ENCODE measurements at places on chromosomes 1 and 21.

GRCh38 chr1:205225901-205226765 lies 1.6 kb upstream of the TMCC2 start:
- DNase-seq: no peak

DNA sequence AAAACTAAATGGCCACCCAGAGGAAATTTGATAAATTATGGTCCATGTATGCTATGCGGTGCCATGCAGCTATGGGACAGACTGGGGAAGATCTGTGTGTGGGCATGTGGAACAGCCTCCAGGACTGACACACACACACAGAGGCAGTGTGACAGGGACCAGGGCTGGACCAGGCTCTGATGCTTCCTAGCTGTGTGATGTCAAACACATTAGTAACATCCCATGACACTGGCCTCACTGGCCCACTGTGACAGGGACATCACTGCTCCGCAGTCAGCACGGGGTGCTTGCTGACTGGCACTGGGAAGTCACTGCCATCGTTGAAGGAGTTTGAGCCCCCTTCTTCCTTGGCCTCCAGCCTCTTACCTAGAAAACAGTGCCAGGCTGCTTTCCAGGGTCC lies 13.9 kb downstream of the RAP1GAP start:
- DNase-seq: no peak

DNA sequence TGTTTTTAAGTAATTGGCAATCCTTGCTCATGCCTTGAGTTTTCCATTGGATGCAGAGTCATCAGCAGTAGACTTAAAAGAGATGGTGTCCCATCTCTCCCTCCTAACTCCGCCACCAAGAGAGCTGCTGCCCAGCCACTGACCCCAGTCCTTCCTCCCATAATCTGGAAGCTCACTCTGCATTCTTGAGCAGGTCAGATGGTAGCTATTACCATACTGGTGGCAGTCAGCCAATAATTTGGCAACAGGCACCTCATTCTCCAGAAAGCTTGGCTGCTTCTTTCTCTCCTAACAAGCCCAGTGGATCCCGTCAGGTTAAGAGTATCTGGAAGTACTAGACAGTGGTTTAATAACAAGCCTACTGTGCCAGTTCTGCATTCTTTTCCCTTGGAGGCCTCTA lies 272.1 kb downstream of the ZNF648 start:
- no peak for DNase-seq

GRCh38 chr21:31744182-31744800 lies 12.4 kb upstream of the SCAF4 start:
- DNase-seq: no peak

- no peak for DNase-seq
Measured at GRCh38 chr1:6106321-6106731, 60.6 kb downstream of the KCNAB2 start.

- DNase-seq: no peak
Measured at GRCh38 chr1:55679971-55680370, 464.8 kb upstream of the USP24 start.

GRCh38 chr1:36754366-36754765 lies 271.7 kb upstream of the CSF3R start:
- DNase-seq: no peak

DNA sequence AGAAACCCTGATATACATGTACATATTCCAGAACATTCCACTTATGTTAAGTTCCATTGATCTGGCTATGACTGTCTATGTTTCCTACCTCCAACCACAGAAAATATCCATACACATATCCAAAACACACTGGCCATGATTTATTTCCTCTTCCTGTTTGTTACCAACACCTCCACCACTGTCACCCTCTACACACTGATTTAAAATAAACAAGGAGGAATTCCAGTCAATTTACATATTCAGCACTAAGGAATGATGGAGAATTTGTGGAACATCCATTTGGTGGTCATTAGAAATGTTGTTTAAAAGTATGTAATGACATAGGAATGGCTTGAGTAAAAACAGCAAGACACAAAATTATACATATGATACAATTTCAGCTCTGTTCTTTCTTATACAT lies 5.5 kb upstream of the STX6 start:
- DNase-seq: no peak

DNA sequence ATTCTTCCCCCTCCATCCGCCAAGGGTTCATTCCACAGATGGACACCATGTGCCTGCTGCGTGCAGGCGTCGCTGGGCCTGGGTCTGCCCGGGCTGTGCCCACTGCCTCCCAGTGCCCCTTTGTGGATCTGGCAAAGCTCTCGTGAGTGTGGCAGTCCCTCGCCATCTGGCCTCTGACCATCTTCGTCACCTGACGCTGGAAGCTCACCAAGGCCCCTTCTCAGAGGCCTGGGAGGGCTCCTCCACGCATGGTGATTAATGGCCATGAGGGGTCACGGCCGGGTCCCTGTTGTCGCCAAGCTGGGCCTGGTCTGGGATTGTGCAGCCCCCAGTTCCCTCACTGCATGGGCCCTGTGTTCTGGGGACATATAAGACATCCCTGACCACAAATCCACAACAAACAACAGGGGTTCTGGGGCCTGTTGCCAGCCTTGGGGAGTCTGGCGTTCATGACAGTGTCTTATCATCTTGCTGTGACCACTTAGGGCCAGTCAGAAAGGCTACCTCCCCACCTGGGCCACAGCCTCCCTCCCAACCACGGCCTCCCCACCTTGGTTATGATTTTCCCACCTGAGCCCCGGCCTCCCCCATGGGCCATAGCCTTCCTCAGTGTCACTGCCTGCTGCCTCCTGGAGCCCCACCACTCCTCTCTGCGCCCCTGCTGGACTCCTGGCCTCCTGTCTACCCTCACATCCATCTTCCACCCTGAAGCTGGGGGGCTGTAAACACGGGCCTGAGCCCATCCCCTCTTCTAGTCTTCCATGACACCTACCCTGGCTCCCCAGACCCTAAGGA lies 27.9 kb downstream of the SLC45A1 start:
- DNase-seq: no peak

GRCh38 chr1:193613041-193613440 lies 426.6 kb upstream of the B3GALT2 start:
- DNase-seq: no peak

DNA sequence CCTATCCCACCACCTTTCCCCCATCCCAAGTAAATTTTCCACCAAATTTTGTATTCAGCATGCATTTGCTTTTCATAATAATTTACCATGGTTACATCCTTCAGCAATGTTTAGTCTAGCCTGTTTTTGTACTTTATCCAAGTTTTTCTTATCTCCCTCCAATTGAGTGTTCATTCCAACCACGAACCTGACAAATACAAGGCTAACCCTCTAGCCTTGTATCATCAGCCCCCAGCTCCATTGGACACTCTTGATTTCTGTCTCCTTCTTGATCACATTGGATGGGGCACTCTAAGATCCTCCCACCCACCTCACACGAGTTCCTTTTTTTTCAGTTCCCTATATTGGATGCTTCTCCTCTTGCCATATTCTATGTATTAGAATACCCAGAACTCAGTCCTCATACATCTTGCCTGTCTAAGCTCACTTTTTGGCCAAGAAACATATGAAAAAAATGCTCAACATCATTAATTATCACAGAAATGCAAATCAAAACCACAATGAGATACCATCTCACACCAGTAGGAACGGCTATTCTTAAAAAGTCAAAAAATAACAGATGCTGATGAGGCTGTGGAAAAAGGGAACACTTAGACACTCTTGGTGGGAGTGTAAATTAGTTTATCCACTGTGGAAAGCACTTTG lies 40.5 kb upstream of the SLC35F3 start:
- DNase-seq: no peak

Measured in HT1080 (cell line).